Activated naive CD4-positive, alpha-beta T cell (primary cell): ENCODE measurements at places on chromosomes 5 and 9.

DNA sequence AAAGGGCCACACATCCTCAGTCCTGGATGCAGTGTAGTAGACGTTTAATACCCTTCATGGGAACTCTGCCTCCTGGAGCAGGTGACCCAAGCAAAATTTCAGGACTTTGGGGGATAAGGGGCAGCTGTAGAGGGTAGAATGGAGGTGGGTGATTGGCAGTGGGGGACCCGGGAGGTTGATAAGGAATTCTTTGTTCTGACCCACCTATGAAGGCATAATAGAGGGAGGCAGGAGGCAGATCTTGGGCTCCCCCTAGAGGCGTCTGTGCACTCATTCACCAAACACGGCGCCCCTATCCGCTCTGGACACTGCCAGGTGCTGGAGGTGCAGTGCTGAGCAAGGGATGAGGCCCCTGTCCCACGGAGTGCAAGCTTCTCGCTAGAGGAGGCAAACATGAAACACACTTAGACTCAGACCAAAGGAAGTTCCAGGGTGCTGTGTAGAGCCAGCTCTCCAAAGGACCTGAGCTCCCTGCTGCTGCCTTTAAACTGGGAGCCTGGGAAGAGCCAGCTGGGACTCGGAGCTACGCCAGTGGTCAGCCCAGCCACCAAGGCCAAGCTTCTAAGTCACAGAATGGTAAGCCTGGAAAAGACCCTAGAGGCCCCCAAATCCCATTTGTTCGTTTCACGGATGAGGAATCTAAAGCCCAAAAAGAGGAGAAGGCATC is 7.7 kb downstream of the IL17B start:
- peak; percentile 52 for DNase-seq

- DNase-seq, result no peak
These were observed 69.0 kb upstream of the ZSWIM6 start for GRCh38 chr5:61263072-61263471.

DNA sequence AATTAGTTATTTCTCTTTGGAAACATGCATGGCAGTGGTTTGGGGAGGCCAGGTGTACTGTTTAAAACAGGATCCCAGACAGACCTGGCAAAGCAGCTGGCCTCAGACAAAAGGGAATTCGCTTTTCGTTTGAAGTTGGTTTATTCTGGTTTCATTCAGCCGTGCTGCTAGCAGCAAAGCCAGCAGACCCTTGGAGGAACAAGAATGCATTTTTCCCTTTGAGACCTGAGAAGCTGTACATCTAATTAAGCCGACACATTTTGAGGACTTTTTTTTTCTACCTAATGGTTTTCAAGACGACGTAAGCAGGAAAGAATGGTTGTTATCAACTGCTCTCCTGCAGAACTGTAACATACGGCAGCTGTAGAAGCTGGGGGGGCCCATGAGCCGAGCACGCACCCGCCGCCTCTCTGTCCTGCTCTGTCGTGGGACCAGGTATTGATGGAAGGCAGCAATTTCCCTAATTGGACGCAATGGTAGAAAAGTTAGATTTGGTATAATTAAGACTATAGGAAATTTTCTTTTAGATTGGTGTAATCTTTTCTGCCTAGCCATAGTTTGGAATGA is 13.6 kb downstream of the PLEKHG4B start:
- no peak for DNase-seq

DNA sequence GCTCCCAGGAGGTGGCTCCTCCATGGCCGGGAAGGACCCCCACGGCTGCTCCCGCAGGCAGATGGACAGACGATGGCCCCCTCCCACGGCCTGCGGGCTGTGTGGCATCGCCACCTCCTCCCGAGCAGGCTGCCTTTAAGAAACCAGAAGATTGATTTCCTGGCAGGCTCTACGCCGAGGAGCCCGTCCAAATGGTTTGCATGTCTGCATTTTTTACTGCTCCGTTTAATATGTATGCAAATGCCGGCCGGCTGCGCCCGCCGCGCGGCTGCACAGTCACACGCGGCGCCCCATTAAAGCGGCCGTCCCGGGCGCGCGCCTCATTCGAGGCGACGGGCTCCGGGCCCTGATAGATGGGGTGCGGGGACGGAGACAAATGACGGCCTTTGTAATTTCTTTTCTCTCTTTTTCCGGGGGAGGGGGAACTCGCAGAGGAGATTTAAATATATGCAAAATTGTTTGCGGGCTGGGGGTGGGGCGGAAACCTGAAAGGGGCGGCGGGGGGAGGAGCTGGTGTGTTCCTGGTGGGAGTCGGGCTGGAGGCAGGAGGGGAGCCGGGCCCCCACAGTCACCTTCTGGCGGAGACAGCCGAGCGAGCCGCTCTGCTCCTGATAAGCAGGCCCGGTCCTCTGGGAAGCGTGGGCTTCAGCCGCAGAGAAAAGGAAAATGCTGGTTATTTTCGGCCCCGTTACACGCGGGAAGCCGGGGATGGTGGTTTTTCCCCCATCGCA is 158.7 kb upstream of the IER5L start:
- DNase-seq, result no peak

GRCh38 chr5:145872914-145873313 is at the start of gene GRXCR2:
Gene GRXCR2 (minus strand): TSS chr5:145873014. CDS start chr5:145872968, 46 bp downstream.
- no peak for DNase-seq

DNA sequence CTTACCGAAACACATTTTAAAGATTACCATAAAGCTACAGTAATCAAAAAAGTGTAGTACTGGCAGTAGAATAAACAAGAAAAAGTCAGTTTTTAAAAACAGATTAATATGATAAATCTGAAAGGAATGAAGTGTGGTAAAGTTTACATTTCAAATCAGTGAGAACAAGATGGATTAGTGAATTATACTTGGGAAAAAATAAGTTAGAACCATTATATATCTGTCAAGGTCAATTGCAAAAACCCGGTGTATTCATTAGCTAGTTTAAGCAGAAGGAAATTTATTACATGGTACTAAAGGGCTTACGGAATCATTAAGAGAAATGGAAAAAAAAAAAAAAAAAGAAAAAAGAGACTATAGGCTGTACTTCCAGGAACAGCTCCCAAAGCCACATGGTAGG is 164.3 kb downstream of the MUSK start:
- DNase-seq, result no peak

DNA sequence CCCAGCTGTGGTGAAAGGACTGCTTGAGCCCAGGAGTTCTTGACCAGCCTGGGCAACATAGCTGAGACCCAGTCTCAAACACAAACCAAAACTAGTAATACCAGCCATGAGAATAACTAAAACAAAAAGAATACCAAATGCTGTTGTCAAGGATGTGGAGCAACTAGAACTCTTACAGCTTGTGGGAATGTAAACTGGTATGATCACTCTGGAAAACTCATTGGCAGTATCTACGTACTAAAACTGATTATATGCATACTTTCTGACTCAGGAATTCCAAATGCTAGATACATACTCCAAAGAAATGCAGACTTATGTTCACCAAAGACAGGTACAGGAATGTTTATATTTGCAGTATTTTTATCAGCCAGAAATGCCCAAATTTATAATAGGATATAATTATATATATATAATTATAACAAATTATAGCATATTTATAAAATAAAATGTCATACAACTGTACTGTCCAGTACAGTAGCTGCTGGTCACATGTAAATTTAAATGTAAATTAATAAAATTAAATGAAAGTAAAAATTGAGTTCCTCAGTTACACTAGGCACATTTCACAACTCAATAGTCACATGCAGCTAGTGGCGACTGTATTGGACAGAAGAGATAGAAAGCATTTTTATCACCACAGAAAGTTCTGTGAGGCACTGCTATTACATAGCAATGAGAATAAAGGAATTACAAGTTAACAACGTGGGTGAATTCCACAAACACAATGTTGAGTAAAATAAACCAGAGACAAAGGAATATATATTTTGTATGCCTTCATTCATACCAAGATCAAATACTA is 118.5 kb downstream of the GNAQ start:
- no peak for DNase-seq

DNA sequence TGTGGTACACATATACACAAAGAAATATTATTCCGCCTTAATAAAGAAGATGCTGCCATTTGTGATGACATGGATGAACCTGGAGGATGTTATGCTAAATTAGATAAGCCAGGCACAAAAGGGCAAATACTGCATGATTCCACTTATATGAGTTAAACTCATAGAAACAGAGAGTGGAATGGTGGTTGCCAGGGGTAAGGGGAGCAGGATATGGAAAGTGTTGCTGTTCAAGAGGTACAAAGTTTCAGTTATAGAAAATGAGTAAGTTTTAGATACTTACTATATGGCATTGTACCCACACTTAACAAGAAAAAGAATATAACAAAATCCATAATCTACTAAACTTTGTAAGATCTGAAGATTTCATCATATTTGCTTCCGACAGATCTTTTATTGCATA is 252.2 kb downstream of the SYK start:
- DNase-seq, result no peak

- no peak for DNase-seq
These were observed 9.2 kb upstream of the FYB1 start for GRCh38 chr5:39228596-39228995.

DNA sequence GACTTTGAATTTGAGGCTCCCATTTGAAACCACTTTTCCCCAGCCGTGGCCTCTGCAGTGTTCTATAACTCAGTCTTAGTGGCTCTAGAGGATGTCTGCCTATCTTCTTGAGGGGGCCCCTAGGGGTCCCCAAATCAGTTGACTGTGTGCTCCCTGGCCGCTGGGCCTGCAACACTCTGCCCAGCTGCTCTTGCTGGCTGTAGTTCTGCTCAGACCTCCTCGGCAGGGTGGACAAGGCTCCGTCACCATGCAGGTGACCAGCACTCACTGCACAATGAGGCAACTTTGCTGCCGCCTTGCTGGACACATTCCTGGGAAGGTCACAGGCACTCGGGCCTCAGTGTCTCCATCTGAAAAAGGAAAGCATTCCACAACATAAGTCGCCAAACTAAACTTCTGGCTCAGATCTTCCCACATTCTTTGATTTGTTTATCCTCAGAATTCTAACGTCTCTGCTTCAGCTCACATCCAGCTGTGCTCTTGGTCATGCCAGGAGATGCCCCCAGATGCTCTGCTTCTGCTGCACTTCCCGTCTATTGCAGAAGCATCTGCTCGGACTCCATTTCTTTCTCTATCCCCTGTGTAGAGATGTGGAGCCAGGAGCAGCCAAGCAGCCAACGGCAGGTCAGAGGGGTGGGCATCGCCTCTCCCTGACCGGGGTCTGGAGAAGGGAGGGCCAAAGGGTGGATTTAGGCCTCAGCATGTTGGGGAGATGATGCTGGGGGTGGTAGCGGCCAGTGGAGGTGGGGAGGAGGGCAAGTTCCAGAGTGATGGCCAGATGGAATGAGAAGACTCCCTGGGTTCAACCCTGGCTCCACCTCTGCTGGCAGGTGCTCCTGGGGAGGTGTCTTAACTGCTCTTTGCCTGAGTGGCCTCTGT is 133.6 kb downstream of the MVB12B start:
- no peak for DNase-seq

- no peak for DNase-seq
These were observed 90.3 kb downstream of the FBXO38 start for GRCh38 chr5:148474025-148474511.

GRCh38 chr9:94014066-94014654 is 59.0 kb upstream of the BARX1 start:
- no peak for DNase-seq

GRCh38 chr9:98765256-98765655 is 31.1 kb downstream of the ANKS6 start:
- no peak for DNase-seq

DNA sequence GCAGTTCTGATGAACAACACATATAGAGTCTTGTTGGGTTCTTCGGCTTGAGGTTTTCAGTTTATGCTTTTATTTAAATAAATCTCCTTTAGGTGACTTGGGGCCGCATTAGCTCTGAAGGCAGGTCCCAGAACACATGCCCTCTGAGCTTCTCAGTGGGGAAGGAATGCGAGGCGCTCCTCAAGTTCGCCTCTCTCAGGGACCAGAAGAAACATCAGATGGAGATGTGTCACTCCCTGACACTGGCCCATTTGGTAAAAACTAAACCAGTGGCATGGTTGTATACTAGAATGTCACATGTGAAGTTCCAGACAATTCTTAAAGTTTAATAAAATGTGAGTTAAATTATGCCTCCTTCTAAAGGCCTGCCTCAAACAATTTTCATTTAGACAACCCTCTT is 1.9 kb downstream of the MACROH2A1 start:
- DNase-seq, result no peak

DNA sequence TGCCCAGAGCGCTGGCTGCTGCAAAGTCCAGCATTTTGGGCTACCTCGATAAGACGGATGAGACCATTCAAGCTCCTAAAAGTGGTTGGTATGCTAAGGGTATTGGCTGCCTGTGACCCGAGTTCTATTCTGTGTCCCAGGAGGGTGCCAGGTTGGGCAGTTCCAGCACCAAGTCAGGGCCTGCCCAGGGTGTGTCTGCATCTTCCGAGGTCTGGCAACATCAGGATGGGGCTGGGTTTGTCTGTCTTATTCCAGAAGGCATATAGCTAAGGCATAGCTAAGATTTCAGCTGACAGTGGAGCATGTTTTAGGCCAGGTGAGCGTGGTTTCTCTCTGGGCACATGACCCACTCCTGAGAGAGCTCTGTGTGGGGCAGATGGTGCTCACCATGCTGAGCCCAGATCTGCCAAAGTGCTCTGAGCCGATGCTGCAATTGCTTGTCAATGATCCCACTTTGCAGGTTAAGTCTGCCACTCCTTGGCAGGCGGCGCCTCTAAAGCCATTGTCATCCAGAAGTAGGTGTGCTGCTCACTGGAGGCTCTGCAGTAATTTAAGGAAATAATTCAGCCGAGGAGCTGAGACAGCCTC is 7.8 kb downstream of the SLC9A3 start:
- no peak for DNase-seq

DNA sequence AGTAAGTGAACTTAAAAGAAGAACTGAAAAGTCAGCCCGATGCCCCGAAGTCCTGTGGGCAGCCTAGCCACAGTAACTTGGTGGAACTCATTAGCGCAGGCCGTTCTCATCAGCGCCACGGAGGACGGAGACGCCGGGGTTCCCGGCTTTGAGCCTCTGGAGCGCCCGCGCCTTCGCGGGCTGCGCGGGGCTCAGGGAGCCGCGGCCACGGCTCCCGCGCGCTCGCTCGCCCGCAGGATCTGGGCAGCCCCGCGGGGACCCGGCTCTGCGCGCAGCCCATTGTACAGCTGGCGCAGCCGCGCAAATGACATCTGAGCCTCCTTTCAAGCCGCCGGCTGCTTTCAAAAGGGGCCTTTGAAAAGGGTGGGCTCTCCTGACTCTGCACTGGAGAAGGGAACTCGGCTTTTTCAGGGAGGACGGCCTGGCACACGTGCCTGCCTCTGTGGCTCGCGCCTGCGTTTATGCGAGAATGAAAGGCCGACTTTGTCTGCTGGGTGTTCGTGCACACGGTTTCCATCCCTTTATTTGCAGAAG is 40.7 kb downstream of the TLR4 start:
- DNase-seq, result no peak

- no peak for DNase-seq
These were observed 5.2 kb downstream of the RFX3 start for GRCh38 chr9:3520564-3520963.

GRCh38 chr5:9157811-9158210 is 388.1 kb downstream of the SEMA5A start:
- DNase-seq, result no peak
